ENCODE measurements at places on chromosomes 6 and 20. TPM values are rescaled to one million over a fixed set of nuclear protein-coding genes. Genes with fewer than 3 reads are reported as not detected.
A peak's percentile ranks its signal among the peaks of the same experiment; 100 is the strongest.

DNA sequence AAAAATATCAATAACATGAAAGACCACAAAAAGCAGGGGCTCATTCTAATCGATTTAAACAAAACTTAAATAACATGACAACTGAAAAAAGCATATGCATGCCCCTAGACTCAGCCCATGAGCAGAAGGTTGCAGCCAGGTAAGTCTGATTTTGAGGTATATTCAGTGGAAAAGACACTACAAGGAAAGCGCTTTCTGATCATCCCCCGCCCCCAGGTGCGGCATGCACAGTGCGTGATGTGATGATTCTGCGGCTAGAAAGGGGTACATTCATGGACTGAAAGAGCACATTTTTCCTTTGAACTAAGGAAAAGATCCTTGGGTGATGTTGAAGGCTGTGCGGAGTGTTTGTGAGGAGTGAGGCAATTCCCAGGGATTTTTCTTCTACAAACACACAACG is 16.9 kb upstream of the FOXC1 start:
- DNase-seq: peak; percentile 3

DNA sequence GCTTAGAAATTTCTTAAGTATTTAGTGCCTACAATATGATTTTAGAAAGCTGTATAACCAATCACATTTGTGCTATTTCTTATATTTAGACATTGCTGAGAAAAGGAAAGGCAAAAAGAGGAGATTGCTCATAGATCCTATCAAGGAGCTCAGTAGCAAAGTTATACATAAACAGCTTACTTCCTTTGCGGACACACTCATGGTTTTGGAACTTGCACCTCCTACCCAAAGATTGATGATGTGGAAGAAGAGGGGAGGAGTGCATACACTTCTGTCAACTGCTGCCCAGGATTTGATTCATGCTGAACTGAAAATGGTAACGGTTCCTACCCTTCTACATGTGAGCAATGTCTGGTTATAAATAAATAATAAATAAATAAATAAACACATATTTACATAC is 16.7 kb downstream of the RAD21L1 start:
- no peak for DNase-seq

DNA sequence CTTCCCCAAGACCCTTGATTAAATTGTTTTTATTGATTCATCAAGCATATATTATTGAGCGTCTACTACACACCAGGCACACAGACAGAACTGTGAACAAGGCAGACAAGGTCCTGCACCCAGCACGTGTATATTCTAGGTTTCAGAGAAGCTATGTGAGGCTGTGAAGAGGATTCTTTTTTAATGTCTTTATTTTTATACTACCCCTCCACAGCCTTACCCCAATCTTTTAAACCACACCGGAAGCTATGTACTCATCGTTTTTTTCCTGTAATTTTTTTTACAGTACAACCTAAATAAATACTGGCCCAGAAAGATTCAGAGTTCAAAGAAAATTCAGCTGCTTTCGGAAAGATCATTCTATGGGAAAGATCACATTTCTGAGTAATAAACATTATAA is 10.0 kb downstream of the SGK1 start:
- DNase-seq: no peak

- DNase-seq: no peak
These were observed 505.2 kb downstream of the CBLN4 start for GRCh38 chr20:55500130-55500529.

GRCh38 chr6:52531396-52531795 is 45.5 kb downstream of the TRAM2 start:
- DNase-seq: no peak

GRCh38 chr6:47083586-47084047 is 41.5 kb upstream of the ADGRF1 start:
- peak; percentile 73 for DNase-seq

- peak; percentile 28 for DNase-seq
These were observed 56.6 kb upstream of the SAMHD1 start for GRCh38 chr20:37007898-37008649.

GRCh38 chr6:24492475-24492874 is 2.3 kb upstream of the ALDH5A1 start:
- no peak for DNase-seq

DNA sequence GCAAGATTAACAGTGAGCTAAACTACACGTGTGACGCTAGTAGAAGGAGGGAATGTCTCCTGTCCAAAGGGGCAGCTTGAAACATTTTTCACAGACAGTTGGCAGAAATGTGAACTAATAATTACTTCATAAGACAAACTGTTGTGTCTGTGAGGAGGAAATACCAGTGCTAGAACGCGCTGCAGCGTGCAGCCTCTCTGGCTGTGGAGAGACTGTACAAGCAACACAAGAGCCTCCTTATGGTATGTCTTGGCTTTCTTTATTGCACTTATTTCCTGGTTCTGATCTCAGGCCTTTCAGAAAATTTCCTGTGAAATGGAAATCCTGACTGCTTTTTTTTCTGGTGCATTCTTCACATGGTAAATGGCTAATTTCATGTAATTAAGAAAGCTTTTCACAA is 25.3 kb upstream of the TIAM2 start:
- no peak for DNase-seq

- no peak for DNase-seq
These were observed 10.7 kb downstream of the MAPRE1 start for GRCh38 chr20:32830437-32830836.

DNA sequence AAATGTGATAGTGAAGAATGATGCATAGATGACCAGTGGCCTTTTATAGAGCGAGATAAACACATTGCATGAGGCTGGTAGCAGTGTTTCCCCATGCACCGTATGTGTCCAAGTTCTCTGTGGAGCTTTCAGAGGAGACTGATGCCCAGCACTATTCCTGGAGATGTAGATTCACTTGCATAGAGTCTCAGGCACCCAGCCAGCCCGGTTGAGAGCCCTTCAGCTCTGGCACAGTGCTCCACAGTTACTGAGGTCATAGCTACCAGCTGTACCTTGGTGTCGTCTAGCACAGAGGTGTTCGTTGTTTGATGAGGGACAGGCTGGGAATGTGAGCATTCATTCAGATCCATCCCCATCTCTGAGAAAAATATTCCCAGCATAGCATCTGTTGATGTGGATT is 328.9 kb downstream of the FARS2 start:
- DNase-seq: no peak

LHFPL5 gene
- not detected for polyA plus RNA-seq

PKIB gene
- 0.32 TPM for polyA plus RNA-seq

C20orf202 gene
- not detected for polyA plus RNA-seq

TP53TG5 gene
- polyA plus RNA-seq: not detected

NHLRC1 gene
- 0.29 TPM for polyA plus RNA-seq
